Muscle of back (tissue), 13 donors: ENCODE measurements at places on chromosomes 4 and X. TPM values are rescaled to one million over a fixed set of nuclear protein-coding genes. Genes with fewer than 3 reads are reported as not detected.

DNA sequence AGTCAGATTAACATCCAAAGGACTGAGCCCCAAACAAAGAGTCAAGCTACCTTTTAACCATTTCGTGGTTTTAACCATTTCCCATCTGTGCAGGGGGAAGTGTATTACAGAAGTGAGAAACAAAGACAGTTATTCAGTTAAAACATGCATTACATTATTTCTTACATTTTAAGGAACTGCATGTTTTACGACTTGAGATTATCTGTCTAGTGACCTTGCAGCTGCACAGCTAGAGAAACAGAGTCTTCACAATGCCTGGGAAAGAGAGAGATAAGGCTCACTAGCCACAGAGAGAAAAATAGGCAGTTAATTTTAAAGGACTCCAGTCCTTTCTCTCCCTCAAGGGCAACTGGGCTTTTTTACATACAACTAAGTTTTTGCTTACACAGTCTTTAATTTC lies 48.7 kb upstream of the KLHL4 start:
- no peak for DNase-seq

DNA sequence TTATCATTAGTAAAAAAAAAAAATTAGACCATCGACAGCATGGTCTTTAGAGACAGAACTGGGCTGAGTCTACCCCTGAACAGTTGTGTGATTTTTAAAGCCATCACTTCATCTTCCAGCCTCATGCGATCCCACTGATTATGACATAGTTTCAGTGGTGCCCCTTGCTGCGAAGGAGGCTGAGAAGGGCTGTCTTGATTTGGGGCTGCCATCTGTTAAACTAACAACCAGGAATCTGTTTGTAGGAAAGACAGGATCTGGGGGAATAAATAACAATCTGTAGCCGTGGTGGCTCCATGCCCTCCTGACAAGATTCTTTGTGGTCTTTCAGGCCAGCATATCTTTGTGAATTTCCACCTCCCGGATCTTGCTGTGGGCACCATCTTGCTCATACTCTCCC lies 17.1 kb downstream of the SLC34A2 start:
- no peak for DNase-seq

DNA sequence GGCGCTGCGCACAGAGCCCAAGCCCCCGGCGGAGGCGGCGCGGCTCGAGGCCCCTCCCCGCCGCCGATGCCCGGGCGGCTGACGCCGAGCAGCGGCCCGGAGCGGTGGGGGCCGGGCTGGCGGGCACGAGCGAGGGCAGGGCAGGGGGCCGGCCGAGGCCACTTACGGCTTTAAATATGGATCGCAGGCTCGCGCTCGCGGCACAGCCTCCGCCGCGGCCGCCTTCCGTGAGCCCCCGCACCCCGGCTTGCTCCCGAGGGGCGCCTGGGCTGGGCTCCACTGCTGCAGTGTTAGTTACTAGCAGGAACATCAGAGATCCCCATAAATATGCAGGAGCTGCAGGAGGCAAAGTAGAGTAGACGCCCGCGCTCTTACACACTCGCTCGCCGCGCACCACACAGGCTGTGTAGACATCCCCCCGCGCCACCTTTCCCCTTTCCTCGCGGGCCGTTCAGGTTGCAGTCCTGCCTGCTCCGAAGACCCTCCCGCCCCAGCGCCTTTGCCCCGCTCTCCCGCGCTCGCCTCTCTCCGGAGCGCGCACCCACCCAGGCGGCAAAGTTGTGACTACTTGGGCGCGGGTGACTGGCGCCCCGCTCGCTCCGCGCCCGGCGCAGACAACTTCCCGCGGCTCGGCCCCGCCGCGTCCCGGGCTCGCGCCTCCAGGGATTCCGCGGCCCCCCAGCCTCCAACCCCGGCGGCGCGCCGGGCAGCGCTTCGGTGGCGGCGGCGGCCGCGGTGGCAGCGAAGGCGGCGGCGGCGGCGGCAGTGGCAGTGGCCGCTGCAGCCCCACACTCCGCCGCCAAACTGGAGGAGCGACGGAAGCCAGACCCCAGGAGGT lies 152.0 kb upstream of the SLC4A4 start:
- peak; percentile 82 for DNase-seq

GRCh38 chr4:128107766-128108165 lies 46.7 kb downstream of the LARP1B start:
- peak; percentile 18 for DNase-seq

DNA sequence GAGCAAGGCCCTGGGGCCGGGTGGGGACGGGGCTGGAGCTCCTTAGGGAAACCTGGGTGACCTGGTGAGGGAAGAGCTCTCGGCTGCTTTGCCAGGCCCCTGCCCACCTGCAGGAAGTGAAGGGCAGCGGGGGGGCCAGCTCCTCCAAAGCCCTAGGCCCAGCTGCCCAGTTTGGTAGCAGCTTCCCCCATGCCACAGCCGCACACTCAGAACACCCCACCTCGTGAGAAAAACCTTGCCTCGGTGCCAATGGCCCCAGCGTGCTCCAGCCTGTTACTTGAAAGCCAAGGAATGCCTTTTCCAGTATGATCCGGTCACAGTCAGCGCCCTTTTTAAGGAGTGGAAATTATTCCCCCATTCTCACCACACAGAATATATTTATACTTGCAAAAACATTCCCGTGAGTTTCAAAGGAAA lies 38.3 kb downstream of the ACOX3 start:
- no peak for DNase-seq

- no peak for DNase-seq
Measured at GRCh38 chrX:20233336-20233735, 33.4 kb downstream of the RPS6KA3 start.

DNA sequence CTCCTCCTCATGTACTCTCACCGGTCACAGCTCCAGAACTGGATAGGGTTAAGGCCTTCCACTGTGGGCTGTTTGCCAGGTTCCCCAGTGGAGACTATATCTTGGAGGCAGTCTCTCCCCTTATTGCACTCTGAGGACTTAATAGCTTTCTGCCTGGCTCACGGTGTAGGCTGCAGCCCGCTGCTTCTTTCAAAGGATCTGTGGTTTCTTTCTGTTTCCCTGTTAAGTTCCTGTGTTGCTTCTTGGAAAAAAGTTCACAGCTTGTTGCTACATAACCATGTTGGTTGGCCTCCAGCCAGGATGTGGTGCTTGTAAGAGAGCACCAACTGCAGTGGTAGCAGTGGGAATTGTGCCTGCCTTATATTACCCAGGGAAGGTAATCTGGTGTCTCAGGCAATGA lies 24.9 kb upstream of the ZDHHC15 start:
- peak; percentile 6 for DNase-seq

The SSX4 gene
- not detected for polyA plus RNA-seq

The ARSJ gene
- 6.2 TPM for polyA plus RNA-seq
